ENCODE measurements at places on chromosomes 6 and 20.

- DNase-seq, result no peak
Measured at GRCh38 chr6:150323205-150323604, 45.6 kb upstream of the IYD start.

- DNase-seq, result no peak
Measured at GRCh38 chr6:130997061-130997753, 65.8 kb downstream of the EPB41L2 start.

DNA sequence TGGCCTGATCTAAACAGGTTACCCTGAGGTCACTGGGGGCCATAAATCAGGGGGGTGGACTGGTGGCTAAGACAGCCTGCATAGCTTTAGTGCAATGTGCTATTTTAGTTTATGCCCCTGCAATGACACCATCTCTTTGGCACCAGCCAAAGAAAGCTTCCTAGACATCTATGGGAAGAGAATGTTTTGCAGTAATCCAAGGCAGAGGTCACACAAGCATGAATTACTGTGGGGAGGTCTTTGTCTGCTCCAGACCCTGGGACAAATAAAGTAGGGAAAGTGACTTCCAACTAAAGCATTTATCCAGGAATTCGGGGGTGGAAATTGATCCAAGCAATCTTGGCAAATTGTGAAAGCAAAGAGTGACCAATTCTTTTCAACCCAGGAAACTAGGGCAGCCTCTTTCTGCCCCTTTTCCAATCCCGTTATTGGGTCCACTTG lies 5.3 kb downstream of the RIPOR2 start:
- no peak for DNase-seq

GRCh38 chr6:120938164-120938875 lies 396.0 kb downstream of the TBC1D32 start:
- DNase-seq, result no peak

All from activated T-helper 9 cell treated with anti-CD3 and anti-CD28 coated beads, Interleukin-2, amount 50 U/mL, for 16 hours (primary cell).